COR-L47 (cell line): ENCODE measurements at places on chromosomes 13 and 19.

GRCh38 chr13:31909864-31910551, 121.6 kb upstream of the FRY start:
- DNase-seq: peak; percentile 68

GRCh38 chr13:69319656-69320055, 788.0 kb upstream of the ATXN8OS start:
- no peak for DNase-seq

DNA sequence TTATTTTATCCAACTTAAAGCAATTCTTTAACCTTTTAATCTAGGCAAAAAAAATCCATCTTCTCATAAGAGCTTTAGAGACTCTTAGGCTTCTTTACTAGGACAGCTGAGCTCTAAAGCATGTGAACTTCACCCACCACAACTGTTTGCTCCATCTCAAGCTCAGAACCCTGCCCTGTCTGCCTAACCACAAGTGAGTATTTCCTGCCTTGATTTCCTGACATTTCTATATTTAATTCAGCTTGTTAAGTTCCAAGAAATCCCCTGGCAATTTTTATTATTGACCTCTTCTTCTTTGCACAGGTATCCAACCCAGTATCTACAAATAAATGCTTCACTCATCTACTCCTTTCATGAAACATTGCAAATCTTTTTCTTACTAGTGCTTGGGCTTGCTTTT, 21.1 kb upstream of the CEACAM21 start:
- DNase-seq: no peak

- peak; percentile 83 for DNase-seq
Measured at GRCh38 chr13:20924758-20925394, 22.3 kb upstream of the XPO4 start.

DNA sequence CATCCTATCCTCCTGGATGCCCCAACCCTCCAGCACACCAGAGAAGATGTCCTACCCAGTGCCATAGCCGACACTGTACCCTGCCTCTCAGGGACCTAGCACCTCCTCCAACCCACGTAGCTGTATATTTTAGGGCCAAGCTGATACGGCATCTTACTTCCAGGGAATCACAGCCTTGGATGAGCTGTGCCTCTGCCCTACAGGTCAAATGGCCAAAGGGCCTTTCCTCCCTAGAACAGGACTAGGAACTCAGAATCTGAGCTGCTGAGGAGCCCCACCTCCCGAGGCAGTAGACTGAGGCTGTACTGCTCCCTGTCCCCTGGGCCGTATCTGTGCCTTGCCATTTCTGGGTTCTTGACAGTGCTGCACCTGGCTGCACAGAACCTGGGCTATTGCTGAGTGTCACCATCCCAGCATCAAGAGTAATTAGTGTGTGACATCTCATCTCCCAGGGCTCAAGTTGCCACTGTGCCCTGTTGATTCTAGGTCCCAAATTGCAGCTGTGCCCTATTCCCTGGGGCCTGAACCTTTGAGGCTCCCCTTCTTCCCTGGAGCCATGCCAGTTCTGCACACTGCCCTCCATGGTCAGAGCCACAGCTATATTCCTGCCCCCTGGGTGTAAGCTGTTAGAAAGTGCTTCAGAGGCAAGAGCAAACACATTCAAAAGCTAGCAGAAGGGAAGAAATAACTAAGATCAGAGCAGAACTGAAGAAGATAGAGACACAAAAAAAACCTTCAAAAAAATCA, 41.0 kb downstream of the VWA8 start:
- DNase-seq: no peak

GRCh38 chr13:114153485-114154080, 21.2 kb upstream of the RASA3 start:
- DNase-seq: no peak

GRCh38 chr13:110499621-110500281, 61.8 kb downstream of the RAB20 start:
- peak; percentile 95 for DNase-seq

DNA sequence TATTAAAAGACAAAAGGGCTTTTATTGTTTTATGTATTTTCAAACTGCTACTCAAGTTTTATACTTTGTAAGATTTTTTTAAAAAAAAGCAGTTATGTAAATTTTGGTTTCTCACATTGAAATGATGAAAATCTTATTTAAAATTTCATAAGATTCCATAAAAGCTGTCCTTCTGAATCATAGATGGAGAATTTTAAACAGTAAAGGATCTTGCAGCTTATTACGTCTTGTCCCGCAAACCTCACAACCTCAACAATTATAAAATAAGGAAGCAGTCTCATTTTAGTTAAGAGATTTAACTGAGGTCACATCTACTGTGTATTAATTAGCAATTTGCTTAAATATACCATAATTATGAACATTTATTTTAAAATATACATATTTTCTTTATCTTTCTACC, 581.0 kb upstream of the SPRY2 start:
- DNase-seq: no peak

DNA sequence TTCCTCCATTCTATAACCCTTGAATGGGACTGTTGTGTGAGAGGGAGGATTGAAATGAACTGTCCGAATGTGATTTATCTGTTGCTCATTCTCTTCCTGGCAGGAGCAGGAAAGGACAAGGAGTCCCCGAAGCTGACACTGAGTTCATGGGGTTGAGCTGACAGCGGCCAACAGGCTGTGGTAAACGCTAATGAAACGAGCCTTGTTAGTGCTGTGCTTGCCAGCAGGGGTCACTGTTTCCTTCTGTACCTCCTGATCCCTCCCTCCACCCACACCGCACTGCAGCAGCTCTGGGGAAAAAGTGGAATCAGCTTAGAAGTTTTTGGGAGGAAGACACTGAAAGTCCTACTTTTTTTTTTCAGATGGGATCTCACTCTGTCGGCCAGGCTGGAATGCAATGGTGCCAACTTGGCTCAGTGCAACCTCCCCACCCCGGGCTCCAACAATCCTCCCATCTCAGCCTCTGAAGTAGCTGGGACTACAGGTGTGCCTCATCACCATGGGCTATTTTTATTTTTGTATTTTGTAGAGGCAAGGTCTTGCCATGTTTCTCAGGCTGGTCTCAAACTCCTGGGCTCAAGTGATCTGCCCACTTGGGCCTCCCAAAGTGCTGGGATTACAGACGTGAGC, 6.7 kb upstream of the ZNF761 start:
- peak; percentile 57 for DNase-seq

GRCh38 chr19:7928334-7928706, 2.4 kb upstream of the CTXN1 start:
- DNase-seq: no peak

GRCh38 chr19:39190768-39191167, 6.0 kb upstream of the NCCRP1 start:
- DNase-seq: no peak

GRCh38 chr13:32048816-32049215, 17.2 kb downstream of the FRY start:
- DNase-seq: no peak

GRCh38 chr19:55041244-55041626, 3.2 kb upstream of the GP6 start:
- no peak for DNase-seq

- no peak for DNase-seq
Measured at GRCh38 chr13:27370305-27370872, 54.0 kb upstream of the GTF3A start.

- peak; percentile 63 for DNase-seq
Measured at GRCh38 chr13:105139380-105140285, 1395.8 kb downstream of the EFNB2 start.

DNA sequence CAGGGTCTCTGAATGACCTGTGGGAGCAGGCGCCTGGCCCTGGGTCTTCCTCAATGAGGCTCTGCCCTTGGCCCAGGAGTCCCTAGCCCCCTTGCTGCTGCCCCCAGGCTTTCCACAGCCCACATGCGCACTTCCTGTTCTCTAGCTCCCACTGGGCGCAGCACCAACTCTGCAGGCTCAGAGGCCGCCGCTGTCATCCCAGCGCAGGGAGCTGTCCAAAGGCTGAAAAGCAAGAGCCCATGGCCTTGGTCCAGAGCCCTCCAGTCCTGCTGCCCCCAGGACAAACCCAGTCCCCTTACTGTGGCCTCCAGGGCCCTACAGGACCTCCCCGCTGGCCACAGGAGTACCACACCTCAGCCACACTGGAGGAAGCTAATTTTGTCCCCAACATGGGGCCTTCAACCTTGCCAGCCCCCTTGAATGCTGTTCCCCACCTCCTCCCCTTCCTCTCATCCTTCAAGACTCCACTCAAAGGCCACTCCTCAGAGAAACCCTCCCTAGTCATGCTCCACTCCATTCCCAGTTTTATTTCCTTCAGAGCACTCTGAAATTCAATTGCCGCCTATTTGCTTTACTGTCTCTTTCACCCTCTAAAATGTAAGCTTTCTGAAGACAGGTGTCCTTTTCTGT, 8.0 kb upstream of the POU2F2 start:
- DNase-seq: no peak

DNA sequence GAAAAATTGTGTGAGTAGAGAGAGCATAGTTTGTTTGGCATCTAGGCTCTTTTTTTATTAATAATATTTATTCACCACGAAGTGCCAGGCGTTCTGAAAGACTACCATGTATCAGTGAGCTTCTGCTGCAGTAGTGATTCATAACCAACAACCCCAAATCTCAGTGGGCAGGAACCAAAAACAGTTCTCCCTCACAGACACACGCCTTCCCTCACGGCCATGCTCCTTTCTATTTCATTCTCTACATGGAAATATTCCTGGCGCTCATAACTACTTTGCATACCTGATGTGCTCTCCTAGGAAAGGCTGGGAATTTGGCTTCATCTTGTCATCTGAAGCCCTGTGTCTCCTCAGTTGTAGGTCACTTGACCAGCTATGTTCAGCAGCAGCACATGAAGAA, 26.6 kb upstream of the AMER2 start:
- no peak for DNase-seq

DNA sequence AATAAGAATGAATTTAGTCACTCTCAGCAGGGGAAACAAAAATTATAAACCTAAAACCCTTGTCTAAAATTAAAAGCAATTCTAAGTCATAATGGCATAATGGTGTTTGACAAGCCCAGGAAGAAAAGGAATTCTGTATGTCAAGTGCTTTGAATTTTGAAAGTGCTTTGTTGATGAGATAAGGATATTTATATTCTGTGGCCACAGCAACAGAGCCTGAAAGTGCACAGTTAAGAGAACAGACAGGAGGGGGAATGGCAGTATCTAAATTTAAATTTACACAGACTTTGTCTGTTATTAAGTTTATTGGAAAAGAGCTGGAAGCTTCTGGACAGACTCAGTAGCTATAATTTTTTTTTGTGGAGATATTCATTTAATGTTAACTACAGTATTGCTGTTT, 69.8 kb downstream of the OLFM4 start:
- no peak for DNase-seq

DNA sequence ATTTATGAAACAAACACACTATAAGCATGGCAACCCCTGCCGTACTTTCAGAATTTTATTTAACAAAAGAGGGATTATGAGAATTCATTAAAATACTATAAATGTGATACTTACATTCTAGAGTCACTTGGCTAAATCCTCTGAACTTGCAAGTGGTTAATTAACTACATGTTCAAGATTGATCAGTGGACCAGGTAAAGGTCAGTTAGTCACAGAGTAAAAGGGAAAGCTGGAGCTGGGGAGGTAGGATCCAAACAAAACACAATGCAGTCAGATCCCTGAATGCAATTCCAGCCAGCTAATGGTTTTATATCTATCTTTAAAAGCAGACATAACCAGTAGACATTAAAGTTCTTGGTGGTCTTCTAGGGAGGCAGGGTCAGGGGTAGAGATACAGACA, 270.5 kb downstream of the DIAPH3 start:
- no peak for DNase-seq

DNA sequence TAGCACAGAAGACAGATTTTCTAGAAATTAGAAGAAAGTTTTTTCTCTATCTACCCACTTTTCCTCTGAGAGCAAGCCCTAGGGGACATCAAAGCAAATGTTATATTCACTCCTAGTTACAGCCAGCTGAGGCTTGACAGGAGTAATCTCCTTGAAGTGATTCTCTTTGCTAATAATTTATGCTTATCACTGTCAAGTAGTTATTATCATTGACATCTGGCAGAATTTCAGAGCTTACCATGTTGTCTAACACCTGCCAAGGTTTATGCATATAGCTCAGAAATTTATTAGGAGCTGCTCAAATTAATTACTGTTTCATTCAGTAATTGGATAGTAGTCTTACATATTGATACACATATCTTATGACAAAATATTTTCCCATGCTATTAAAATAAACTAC, 465.9 kb upstream of the ATXN8OS start:
- no peak for DNase-seq
